ENCODE measurements at places on chromosomes 12 and 14. TPM values are rescaled to one million over a fixed set of nuclear protein-coding genes. Genes with fewer than 3 reads are reported as not detected.

Gene LBHD2
- total RNA-seq = not detected

GRCh38 chr14:51512316-51512715 lies 139.4 kb upstream of the FRMD6 start:
- DNase-seq = no peak

- DNase-seq = no peak
Measured at GRCh38 chr12:31216479-31216878, 109.5 kb downstream of the SINHCAF start.

DNA sequence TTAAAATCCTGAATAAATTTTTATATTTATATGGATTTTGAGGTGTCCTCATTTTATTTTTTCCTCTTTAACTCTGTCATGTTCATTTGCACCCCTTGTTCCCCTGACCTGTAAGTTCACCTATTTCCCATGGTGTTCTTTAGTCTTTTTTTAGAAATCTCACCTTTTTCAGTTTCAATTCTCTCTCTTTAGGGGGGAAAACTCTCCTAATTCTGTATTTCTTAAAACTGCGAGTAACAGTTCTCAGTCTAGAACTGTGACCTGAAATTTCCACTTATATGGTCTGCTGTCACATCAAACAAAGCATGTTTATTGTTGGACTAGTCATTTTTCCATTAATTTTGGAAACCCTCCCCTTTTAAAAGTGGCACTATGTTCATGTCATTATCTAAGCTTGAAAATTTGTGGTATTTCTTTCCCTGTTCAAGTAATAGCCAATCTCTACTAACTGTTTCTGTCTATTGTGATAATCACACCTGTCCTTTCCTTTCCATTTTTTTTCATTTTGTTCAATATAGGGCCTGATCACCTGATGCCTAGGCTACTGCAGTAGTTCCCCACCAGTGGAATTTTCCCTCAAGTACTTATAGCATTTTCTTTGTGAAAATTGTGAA lies 14.0 kb upstream of the FBXO33 start:
- no peak for DNase-seq

Gene ASB2
- not detected for total RNA-seq

Gene LPAR5
- total RNA-seq = not detected

GRCh38 chr12:62205346-62205745 lies 54.9 kb upstream of the USP15 start:
- no peak for DNase-seq

DNA sequence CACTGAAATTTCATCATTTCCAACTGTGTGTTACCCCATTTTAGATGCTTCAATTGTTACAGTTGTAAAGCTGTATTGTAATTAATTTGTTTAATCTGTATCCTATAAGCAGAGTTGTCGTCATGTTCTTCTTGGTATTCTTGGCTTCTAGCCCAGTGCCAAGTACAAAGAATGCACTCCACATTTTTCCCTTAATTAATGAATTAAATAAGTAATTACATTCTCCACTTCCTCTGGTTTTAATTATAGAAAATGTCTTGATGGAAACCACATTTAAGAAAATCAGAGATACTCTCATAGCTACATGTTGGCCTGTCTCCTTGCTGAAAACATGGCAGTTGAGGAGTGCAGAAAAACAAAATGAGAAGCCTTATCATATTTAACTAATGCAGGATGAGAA lies 746 bp downstream of the DNAI7 start:
- DNase-seq = peak; percentile 35

DNA sequence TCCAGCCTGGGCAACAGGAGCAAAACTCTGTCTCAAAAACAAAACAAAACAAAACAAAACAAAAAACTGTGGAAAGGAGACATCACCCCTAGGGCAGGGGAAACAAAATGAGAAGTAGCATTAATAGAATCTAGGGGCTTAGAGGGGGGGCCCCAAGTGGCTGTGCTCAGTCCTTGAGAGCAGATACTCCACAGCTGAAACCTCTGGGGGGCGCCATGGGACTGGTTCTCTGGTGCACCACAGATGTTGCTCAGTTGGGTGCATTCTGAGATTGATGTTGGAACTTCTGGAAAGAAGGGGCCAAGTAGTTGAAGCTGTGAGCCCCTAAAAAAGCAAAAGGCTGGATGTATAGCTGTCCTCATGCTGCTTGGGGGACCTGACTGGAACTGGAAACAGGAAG lies 11.8 kb upstream of the SYNE2 start:
- DNase-seq = no peak

Gene PRPH
- not detected for total RNA-seq

DNA sequence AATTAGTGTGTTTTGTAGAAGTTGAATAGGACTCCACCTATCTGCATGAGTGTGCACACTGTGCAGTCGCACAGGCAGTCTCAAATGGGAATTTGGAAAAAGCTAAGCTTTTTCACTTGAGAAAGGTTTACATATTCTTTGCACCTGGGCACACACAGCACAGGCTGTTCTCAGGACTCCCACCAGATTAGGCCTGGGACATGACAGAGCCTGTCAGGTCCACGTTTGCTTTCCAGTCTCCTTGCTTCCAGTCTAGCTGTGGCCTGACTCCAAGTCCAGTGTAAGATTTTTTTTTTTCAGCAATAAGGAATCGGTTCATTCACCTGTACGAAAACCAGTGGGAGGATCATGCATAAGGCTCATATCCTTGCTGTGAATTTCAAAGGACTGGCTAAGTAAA lies 181.3 kb downstream of the ZFP36L1 start:
- no peak for DNase-seq

Gene NOXRED1
- total RNA-seq = 0.33 TPM

Gene RND1
- 4.0 TPM for total RNA-seq

- no peak for DNase-seq
Measured at GRCh38 chr12:84463741-84464495, 448.7 kb downstream of the SLC6A15 start.

GRCh38 chr12:12563290-12563928 lies 746 bp upstream of the DUSP16 start:
- peak; percentile 36 for DNase-seq

- no peak for DNase-seq
Measured at GRCh38 chr12:93808169-93808899, 131.2 kb downstream of the CRADD start.

Gene C14orf132
- 7.6 TPM for total RNA-seq

- DNase-seq = no peak
Measured at GRCh38 chr12:64538121-64538520, 72.2 kb upstream of the RASSF3 start.

- DNase-seq = no peak
Measured at GRCh38 chr14:64857979-64858744, 21.5 kb downstream of the SPTB start.

- peak; percentile 61 for DNase-seq
Measured at GRCh38 chr14:85241022-85241855, 288.7 kb upstream of the FLRT2 start.

- DNase-seq = no peak
Measured at GRCh38 chr14:94058674-94059138, 22.3 kb downstream of the DDX24 start.

Gene RNU4-1
- total RNA-seq = 7,155 TPM

Gene ITGB7
- not detected for total RNA-seq

DNA sequence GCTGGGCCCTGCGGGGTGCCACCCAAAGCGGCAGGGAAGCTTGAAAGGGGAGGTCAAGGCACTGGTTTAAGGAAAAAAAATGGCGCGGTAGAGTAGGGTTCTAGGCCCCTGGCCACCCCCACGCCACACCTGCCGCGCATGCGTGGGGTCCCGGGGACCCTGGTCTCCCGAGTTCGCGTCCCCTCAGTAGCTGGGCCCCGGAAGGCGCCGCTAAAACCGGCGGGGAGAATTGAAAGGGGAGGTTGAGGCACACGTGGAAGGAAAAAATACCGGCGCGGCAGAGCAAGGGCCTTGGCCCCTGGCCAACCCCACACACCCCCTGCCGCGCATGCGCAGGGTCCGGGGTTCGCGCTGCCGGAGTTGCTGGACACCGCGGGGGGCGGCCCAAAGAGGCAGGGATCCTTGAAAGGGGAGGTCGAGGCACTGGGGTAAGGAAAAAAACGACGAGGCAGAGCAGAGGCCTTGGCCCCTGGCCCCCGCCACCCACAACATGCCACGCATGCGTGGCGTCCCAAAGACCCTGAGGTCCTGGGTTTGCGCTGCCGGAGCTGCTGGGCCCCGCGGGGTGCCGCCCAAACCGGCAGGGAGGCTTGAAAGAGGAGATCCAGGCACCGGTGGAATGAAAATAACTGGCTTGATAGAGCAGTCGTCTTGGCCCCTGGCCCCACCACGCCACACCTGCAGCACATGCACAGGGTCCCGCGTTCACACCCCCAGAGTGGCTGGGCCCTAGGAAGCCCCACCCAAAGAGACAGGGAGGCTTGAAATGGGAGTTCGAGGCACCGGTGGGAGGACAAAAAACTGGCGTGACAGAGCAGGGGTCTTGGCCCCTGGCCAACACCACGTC lies 314.5 kb downstream of the ALG10 start:
- DNase-seq = no peak

DNA sequence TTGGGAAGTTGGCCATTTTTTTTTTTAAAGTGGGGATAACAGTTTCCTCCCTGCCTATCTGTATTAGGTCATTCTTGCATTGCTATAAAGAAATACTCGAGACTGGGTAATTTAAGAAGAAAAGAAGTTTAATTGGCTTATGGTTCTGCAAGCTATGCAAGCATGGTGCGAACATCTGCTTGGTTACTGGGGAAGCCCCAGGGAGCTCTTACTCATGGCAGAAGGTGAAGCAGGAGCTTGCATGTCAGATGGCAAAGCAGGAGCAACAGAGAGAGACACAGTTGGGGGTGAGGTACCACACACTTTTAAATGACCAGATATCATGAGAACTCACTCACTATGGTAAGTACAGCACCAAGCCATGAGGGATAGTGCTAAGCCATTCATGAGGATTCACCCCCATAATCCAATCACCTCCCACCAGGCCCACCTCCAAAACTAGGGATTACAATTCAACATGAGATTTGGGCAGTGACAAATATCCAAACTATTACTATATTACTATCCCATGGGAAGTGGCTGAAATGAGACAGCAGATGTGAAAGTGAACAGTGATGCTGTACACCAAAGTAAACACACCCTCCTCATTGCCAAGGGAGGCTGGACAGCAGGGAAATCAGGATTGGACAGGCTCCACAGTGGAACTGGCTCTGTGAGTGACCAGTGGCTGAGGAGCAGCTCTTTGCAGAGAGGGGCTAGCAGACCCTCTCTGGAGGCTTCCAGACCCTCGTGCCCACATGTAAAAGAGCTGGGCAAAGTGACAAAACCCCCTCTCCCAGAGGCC lies 40.5 kb downstream of the CRACR2A start:
- no peak for DNase-seq

Gene CSAD
- 21.1 TPM for total RNA-seq

DNA sequence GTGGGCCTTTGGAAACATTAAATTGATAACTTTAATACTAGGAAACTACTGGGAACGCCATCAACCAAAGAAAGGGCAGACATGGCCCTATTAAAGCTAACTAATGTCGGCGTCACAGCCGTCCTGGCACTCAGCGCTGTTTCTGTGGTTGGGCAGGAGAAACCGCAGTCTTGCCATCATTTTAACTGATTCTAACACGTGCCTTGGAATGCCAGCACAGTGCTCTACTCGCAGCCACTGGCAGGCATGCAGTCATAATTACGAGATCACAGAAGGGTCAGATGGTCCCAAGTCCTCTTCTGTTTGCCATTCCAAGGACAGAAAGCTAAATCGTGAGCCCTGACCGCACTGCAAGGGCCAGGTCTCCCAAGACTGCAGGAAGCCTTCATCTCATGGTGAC lies 75.2 kb downstream of the RIMBP2 start:
- no peak for DNase-seq

GRCh38 chr12:53192531-53193021 lies 11.9 kb upstream of the CSAD start:
- DNase-seq = no peak

GRCh38 chr14:68639758-68640574 lies 152.9 kb downstream of the ZFP36L1 start:
- no peak for DNase-seq

Gene ARHGEF40
- total RNA-seq = 2.6 TPM

- peak; percentile 24 for DNase-seq
Measured at GRCh38 chr12:57235017-57235727, 5.7 kb downstream of the SHMT2 start.

DNA sequence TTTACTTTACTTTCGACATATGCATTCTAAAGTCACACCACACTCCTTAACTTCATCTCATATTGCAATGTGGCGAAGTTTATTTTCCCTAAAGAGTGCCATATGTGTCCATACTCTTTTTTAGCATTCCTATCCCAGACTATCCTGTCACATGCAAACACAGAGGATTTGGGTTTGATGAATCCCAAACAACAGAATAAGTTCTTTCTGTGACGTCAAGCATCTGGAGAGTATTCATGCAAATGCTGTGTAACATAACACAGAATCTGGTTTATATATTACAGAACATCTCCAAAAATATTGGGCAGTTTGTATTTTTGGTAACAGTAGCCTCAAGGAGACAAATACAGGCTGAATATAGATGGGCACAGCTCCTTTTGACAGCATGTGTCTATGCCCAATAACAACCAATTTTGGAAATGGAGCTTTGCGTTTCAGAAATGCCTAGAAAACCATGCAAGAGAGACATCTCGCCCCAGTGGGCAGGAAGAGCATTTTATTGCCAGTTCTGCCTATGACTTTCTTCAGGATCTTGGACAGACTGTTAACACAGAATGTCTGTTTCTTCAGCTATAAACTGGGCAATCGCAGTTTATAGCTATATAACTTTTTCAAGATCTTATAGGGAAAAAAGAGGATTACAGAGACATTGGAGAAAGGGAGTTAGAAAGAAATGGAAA lies 190.8 kb downstream of the ADAMTS20 start:
- DNase-seq = no peak

Gene NTS
- total RNA-seq = not detected

GRCh38 chr12:120941846-120942405 lies 36.4 kb upstream of the HNF1A start:
- DNase-seq = no peak

Gene OR10G3
- not detected for total RNA-seq

GRCh38 chr12:129257524-129257923 lies 404.2 kb downstream of the GLT1D1 start:
- no peak for DNase-seq

Gene OAS2
- 3.1 TPM for total RNA-seq

DNA sequence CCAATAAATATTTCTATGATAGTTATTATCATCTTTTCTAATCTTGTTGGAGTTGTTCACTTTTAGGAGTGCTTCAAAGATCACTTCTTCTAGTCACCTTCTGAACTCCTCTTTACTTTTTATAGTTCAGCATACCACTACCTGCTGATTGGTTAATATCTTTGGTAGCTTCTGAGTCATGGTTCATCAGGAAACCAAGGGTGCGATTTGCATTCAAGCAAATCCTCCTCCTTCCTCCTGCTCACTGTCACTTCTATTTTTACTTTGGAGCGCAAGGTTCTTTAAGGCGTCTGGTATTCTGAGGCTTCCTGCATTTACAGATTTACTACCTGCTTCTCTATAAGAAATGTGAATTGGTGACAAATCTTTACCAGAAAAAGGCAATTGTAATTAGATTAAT lies 24.0 kb downstream of the SYT1 start:
- no peak for DNase-seq

Gene SPTB
- 0.07 TPM for total RNA-seq

- no peak for DNase-seq
Measured at GRCh38 chr12:118467641-118468305, 91.4 kb downstream of the SUDS3 start.

GRCh38 chr14:100784523-100785337 lies 41.2 kb upstream of the MEG3 start:
- no peak for DNase-seq
